Epithelial cell of esophagus (primary cell): ENCODE measurements at places on chromosomes 7 and 10.
A peak's percentile ranks its signal among the peaks of the same experiment; 100 is the strongest.

GRCh38 chr10:133351408-133352318 lies 4.5 kb downstream of the PRAP1 start:
- DNase-seq, result no peak

DNA sequence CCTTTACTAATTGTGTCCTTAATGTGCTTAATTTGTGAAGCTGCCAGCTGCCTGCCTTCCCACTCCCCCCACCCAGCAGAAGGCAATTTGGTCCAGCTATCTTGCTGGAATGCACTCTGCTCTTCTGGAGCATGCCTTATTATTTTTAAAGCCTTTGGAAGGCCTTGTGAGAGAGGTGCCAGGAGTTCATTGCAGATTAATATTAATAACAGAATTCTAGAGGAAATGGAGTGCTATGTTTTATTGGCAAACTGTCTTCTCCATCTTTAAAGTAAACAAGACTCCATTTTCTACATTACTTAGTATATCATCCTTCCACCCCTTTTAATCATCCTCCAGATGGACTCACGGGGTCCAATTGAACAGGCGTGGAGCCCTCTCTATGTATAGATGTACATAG lies 50.8 kb upstream of the ZNF32 start:
- DNase-seq, result no peak

GRCh38 chr10:26843736-26844135 lies 17.0 kb downstream of the ABI1 start:
- peak; percentile 79 for DNase-seq

DNA sequence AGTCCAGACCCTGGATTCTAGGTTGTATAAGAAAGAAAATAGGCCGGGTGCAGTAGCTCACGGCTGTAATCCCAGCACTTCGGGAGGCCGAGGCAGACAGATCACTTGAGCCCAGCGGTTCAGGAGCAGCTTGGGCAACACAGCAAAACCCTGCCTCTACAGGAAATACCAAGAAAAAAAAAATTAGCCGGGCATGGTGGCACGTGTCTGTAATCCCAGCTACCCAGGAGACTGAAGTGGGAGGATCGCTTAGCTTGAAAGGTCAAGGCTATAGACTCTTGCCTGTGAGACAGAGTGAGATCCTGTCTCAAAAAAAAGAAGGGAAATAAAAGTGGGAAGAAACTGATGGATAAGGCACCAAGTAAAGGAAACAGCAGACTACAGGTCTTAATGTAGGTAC lies 287.9 kb upstream of the KLF14 start:
- no peak for DNase-seq

- DNase-seq, result peak; percentile 42
Measured at GRCh38 chr7:5528071-5528814, 104.6 kb upstream of the TNRC18 start.

GRCh38 chr7:152105205-152105604 lies 79.7 kb downstream of the GALNT11 start:
- DNase-seq, result no peak

DNA sequence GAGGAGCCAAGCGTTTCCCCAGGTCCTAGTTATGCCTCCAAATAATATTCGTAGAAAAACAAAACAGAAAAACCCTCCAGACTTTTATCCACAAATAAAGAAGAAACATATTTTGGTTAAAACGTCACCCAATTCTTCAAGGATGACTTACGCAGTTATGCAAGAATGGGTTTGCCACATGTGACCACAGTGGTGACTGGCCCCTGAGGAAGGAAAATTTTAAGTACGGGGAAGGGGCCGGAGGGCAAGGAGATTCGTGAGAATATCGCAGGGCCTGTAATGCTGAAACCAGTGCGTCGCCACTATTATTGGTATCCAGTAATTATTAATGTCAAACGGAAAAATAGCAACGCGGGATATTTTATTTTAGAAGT lies 537 bp upstream of the MRPS24 start:
- DNase-seq, result peak; percentile 92

GRCh38 chr10:97943294-97943693 lies 87.1 kb downstream of the CRTAC1 start:
- no peak for DNase-seq
